ENCODE measurements at places on chromosomes 2 and 18.

GRCh38 chr2:58649756-58650155, 408.6 kb upstream of the FANCL start:
- no peak for DNase-seq

DNA sequence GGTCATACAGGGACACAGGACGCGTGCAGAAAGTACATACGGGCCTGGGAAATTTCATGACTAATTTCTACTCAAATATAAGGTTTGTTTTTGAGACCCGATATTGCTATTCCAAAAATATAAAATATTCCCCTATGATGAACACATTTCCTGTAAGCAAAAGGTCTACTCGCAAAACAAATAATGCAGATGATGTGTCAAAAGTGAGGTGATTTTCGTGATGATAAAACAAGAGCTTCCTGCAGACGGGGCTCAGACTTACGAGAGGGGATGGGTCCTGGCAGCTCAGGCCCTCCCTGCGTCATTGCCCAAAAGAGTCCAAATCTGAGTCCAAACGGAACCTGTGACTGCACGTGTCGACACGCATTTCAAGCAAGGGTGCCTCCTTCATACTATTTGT, 62.7 kb downstream of the MBP start:
- no peak for DNase-seq

DNA sequence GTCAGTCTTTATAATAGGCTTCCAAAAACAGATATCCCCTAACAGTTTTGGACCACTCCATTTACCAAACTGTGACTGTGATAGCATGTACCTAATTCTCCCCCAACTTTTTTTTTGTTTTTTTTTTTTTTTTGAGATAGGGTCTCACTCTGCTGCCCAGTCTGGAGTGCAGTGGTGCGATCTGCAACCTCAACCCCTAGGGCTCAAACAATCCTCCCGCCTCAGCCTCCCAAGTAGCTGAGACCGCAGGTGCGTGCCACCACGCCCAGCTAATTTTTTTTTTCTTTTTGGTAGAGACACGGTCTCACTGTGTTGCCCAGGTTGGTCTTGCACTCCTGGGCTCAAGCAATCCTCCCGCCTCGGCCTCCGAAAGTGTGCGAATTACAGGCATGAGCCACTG, 52.9 kb downstream of the REV1 start:
- no peak for DNase-seq

- DNase-seq = no peak
Measured at GRCh38 chr2:222196159-222196558, 102.6 kb downstream of the PAX3 start.

GRCh38 chr2:46489423-46490174, 10.2 kb downstream of the TMEM247 start:
- no peak for DNase-seq

GRCh38 chr2:84844141-84844540, 36.7 kb downstream of the TRABD2A start:
- no peak for DNase-seq

DNA sequence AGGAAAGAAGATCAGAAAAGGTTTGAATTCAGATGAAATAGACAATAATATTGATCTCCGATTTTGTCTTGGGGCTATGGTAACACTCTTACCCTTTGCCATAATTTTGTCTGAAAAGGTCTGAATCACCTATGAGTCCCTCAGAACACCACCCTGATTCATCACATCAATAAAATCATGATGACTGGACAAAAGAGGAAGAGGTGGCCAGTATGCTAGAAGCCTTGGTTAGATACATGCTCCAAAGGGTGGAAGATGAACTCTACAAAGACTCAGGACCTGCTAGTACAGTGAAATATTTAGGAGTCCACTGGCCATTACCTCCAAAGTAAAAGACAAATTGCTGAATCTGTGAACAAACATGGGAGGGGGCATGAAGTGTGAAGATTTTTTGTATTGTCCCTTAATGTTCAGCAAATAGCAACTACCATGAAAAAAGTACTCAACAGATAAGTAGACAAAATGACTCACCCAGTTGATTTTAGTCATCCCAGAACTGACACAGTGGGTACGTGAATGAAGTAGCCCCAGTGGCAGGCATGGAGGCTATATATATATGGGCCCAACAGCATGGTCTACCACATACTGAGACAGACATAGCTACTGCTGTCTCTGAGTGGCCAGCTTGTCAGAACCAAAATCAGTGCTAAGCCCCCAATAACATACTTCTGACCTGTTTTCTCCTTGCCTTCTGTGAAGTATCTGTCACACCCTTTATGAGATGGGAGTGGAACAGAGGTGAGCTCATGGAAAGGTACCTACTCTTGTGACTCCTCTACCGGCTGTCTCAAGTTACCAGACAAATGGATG, 36.5 kb upstream of the GLS start:
- no peak for DNase-seq

DNA sequence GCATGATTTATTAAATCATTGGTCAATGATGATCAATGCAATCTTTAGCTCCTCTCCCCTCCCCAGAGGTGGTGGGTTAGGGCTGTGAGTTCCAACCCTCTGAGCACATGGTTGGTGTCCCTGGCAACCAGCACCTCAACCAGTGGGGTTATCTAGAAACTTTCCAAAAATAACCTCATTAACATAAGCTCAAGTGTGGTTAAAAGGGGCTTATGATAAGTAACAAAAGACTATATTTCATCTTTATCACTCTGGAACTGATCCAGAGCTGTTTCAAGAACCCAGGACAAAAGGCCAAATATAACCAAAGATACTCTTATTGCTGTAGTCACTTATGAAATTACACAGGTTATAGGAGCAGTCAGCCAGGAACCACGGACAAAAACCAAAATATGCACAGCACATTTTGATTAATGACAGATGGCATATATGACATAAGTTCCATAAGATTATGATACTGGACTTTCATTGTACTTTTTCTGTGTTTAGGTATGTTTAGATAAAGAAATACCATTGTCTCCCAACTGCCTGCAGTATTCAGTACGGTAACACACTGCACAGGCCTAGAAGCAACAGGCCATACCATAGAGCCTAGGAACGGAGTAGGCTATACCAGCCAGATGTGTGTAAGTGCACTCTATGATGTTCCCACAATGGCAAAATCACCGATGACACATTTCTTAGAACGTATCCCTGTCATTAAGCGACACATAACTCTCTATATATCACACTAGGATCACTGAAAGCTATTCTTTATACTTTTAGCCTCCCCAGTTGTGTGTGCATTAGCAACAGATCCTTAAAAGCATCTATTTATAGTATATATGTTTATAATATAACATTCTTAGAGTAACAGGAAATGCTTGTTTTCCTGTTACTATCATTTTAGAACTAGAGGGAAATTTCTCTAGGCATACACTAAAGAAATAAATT, 31.9 kb downstream of the KIDINS220 start:
- DNase-seq = no peak

GRCh38 chr2:105261061-105261460, 19.5 kb downstream of the GPR45 start:
- no peak for DNase-seq

DNA sequence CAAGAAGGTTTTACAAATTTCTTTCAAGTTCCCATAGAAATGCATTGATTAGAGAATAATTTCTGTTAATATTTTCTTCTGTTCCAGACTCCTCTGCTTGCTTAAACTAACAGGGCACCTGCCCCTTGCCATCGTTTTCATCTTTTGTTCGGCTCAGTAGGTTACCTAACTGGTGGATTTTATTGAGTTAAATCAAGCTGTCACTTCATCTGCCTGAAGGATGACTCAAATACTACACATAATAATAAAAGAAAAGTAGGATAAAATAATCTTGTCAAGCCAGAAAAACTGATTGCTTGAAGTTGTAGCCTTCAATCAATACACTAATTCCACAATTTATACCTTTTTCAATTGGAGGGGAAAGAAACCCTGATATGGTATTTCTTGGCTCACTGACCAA, 234.0 kb downstream of the NR4A2 start:
- DNase-seq = no peak

DNA sequence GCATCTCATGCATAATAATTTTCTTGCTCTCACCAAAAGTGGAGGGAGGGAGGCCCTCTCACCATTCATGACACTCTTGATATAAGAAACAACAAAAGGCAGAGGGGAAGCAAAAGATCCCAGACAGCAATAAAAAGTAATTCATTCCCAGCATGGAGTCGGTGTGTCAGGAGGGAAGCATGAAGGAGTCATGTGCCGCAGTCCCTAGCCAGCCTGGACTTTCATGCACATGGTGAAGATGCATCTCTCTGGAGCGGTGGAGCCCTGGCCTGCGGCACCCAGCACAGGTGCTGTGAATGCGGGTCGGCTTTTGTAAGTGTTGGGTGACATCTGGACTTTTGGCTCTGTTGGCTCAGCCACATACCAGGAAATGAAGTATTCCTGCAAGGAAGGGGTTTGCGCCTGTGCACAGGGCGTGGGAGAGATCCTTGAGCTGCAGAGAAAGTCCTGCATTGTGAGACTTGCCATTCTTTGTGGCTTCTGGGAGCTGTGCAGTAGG, 119.4 kb downstream of the COPS8 start:
- no peak for DNase-seq

DNA sequence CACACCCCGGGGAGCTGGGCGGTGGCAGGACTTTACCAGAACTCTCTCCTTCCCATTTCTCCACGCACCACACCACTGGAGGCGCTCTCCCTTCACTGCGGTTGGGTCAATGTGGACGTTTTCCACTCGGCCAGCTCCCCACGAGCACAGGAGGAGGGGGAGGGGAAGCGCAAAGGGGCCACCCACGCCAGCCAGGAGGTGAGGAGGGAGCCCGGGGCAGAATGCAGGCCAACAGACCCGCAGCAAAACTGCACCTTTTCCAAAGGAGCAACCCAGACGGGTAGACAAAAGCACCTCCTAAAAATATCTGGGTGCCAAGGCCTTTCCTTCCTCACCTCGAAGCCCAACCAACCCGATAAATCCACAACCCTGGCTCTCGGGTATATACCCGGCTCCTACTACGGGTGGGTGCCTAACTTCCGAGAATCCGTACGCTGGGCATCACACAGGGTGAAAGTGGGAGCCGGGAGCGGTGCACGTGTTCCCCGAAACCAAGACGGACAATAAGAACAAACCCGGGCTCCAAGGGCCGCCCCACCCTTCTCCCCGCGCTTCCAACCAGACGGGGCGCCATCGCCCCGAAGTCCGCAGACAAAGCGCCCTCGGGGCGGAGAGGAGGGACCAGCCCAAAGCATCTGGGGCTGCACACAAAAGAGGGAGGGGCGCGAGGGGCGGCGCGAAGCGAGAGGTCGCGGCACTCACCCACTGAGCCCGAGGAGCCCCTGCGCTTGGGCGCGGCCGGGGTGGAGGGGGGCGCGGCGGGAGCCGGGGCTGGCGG, 1.0 kb downstream of the RTN4 start:
- DNase-seq = peak; percentile 49

GRCh38 chr2:99697811-99698568, 208.2 kb upstream of the REV1 start:
- DNase-seq = no peak

DNA sequence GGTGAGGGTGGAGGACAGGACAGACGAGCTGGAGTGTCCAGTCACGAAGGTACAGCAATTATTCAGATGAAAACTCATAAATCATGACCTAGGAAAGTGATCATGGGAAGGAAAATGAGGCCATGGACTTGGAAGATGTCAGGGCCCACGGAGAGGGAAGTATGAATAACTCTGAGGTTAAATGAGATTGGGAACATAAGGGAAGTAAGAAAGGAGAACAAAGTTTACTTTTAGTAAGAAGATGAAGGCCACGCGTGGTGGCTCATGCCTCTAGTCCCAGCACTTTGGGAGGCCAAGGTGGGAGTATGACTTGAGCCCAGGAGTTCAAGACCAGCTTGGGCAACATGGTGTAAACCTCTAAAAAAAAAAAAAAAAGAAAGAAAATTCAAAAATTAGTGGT, 56.2 kb downstream of the AQP4 start:
- DNase-seq = no peak

DNA sequence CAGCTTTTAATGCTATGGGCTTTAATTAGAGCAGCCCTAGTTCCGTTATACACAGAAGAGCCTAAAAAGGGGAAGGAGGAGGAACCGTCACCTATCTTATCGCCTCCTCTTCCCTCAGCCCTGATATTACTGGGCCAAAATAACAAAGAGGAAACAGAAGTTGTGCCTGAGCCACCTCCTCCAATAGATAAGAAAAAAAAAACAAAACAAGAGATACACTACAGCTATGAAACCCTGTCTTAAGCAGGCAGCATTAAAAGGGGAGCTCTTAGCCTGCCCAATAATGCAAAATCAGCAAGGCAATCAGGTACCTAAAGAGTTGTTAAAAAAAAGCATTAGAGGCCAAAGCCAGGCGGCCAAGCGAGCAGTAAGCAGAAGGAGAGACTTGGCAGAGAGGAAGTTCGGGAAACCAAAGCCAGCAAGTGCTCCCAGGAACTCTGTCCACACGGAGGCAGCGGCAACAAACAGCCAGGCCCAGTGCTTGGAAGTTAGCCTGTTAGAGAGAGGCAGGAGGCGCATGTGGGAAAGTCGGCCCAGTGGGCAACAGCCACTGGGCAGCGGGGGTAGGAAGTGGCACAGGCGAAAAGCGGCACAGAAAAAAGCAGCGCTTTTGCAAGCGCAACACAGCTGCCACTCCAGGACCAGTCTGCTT, 41.8 kb upstream of the PDK1 start:
- DNase-seq = no peak

DNA sequence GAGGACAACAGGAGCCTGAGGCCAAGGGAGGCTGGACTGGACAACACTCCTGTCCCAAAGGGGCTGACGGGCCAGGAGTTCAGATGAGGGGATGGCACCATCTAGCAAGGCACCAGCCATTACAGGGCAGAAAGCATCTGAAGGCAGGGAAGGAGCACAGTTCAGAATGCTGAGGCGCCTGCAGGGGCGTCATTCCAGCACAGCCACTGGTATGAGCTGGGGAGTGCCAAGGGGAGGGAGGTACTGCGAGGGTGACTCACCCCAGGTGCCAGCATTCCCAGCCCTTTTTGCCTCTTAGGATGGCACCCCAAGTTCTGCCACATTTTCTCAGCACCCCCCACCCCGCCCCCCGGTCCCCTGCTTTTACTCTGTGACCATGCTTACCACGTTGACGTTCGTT, 129.8 kb upstream of the EPAS1 start:
- no peak for DNase-seq

DNA sequence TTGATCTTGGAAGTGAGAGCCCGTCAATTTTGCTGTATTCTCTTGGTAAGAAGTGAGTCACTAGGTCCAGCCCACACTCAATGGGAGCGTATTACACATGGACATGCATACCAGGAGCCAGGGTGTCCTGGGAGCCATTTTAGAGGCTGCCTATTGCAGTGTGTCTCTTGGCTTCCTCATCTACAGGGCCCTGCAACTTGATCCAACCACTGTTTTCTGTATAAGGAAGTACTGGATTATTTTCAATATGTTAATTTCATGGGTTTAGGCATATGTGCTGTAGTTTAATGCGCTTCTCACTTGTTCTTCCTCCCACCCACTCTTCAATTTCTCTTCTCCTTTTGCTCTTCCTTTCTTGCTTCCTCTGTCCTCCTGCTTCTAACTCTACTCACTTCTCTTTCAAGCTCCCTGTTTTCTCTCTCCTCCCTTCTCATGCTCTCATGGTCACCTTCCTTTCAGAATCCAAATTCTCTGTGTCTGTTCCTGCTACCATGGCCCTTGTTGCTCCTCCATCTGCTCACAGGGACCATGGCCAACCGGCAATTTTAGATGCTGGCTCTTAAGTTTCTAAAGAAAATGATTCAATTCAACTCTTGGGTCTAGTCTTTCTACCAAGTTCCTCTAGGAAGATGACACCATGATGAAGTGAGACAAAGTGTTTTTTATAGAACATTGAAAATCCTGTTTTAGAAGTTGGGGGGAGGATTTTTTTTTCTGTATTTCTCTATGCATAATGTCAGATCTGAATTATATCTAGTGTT, 152.0 kb upstream of the ZEB2 start:
- DNase-seq = no peak
